ENCODE measurements at places on chromosomes 6 and 20. TPM values are rescaled to one million over a fixed set of nuclear protein-coding genes. Genes with fewer than 3 reads are reported as not detected.

NMBR gene
- not detected for total RNA-seq

RHAG gene
- total RNA-seq: not detected

TTK gene
- total RNA-seq: 20.5 TPM

DEFB124 gene
- not detected for total RNA-seq

GSTA3 gene
- not detected for total RNA-seq

Measured in A549 treated with Mapracorat at 1 μM for 4 hours (cell line).